IMR-90 (cell line): ENCODE measurements at places on chromosomes 16 and 17.

GRCh38 chr17:64055183-64056142 lies 35.0 kb upstream of the ICAM2 start:
- H3K4me3 ChIP-seq = no peak overlapping the region
- no peaks in the 10 kb centered on the region for H3K4me1 ChIP-seq
- H3K27ac ChIP-seq = no peak overlapping the region
- H3K27me3 ChIP-seq = no peaks in the 10 kb centered on the region
- peaks cover 35% of the 10 kb centered on the region for H3K36me3 ChIP-seq

- H3K27ac ChIP-seq = peak overlapping the region; percentile 62; the same call in 1 of the 2 replicates
- peaks cover 27% of the 10 kb centered on the region for H3K4me1 ChIP-seq
- no peak overlapping the region for H3K4me3 ChIP-seq
- no peaks in the 10 kb centered on the region for H3K36me3 ChIP-seq
These were observed 363.9 kb upstream of the CDH5 start for GRCh38 chr16:66002601-66003000.

GRCh38 chr17:73401911-73402310 lies 90.1 kb upstream of the CDC42EP4 start:
- no peaks in the 10 kb centered on the region for H3K4me1 ChIP-seq
- H3K36me3 ChIP-seq = no peaks in the 10 kb centered on the region
- peaks cover 2% of the 10 kb centered on the region; the same call in 1 of the 2 replicates for H3K27me3 ChIP-seq
- peak; percentile 7 for DNase-seq
- no peak overlapping the region for H3K27ac ChIP-seq

GRCh38 chr16:8070506-8070905 lies 519.8 kb downstream of the TMEM114 start:
- no peak overlapping the region for H3K4me3 ChIP-seq
- H3K36me3 ChIP-seq = no peaks in the 10 kb centered on the region
- no peak overlapping the region for H3K27ac ChIP-seq

- H3K4me3 ChIP-seq = no peak overlapping the region
- peaks cover 19% of the 10 kb centered on the region for H3K36me3 ChIP-seq
- no peaks in the 10 kb centered on the region for H3K27me3 ChIP-seq
- peaks cover 42% of the 10 kb centered on the region for H3K4me1 ChIP-seq
- peak overlapping the region; percentile 35; the same call in 1 of the 2 replicates for H3K27ac ChIP-seq
- DNase-seq = peak; percentile 88
These were observed 22.3 kb downstream of the MAP3K14 start for GRCh38 chr17:45294506-45294905.

DNA sequence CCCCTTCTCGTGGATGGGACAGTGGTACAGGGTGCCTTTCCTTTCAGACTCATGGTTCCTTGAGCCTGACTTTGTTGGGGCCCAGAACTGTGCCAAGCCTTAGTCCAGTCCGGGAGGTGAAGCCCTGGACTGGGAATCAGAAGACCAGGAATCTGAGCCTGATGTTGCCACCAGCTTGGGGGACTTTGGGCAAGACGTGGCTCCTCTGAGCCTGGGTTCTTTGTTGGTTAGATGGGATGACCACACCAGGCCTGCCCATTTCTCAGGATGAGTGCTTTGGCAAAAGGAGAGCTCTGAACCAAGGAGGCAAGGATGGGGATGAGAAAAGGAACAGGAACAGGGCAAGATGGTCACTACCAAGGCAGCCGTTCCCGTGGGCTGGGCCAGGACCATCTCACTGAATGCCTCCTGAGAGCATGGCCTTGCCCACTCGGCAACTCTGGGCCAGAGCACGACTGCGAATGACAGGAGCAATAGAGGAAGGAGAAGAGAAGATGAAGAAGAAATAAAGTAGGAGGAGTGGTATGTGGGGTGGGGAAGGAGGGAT lies 32.5 kb downstream of the PITPNM3 start:
- H3K4me3 ChIP-seq = no peak overlapping the region
- no peak for DNase-seq

DNA sequence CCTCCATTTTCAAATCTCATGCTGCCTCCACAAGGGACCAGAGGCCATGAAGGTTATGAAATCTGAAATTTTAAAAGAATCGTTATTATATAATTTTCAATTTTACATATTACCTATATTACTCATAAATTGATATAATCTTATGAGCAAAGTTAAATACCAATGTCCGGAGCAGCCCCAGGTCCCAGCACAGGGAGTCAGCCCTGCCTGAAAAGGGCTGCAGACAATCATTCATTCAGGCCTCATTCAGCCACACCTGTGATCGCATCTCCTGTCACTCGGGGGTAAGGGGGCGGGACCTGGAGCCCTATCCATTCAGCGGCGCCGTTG lies 172.5 kb downstream of the AHSP start:
- H3K4me3 ChIP-seq = peak overlapping the region; percentile 98
- H3K4me1 ChIP-seq = no peaks in the 10 kb centered on the region
- peaks cover 11% of the 10 kb centered on the region; the same call in 1 of the 2 replicates for H3K36me3 ChIP-seq
- H3K27me3 ChIP-seq = no peaks in the 10 kb centered on the region; the same call in 1 of the 2 replicates

GRCh38 chr16:17747081-17747756 lies 276.5 kb upstream of the XYLT1 start:
- H3K4me1 ChIP-seq = no peaks in the 10 kb centered on the region
- H3K27me3 ChIP-seq = no peaks in the 10 kb centered on the region

- H3K36me3 ChIP-seq = no peaks in the 10 kb centered on the region
- H3K27ac ChIP-seq = peak overlapping the region; percentile 67
- no peak overlapping the region for H3K4me3 ChIP-seq
- H3K27me3 ChIP-seq = no peaks in the 10 kb centered on the region
- DNase-seq = peak; percentile 38
These were observed 7.8 kb upstream of the EFTUD2 start for GRCh38 chr17:44906763-44907728.

DNA sequence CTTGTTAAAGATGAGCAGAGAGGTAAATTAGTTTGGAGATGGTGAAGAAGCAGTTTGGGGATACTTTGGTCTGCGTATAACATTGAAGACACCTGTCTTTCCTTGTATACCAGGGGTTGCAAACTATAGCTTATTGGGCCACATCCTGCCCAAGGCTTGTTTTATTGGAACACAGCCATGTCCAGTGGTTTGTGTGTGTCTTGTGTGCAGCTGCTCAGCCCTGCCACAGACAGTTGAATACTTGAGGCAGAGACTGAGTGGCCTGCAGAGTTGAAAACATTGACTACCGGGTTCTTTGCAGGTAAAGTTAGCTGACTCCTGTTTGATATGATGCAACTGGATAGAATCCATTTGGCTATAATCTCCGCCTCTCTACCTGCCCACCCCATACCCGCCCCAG lies 224.4 kb downstream of the PRKCA start:
- 0 out of 2 replicates have a peak, but pooled peaks cover 1% of the 10 kb centered on the region for H3K36me3 ChIP-seq
- DNase-seq = no peak
- H3K4me1 ChIP-seq = peaks cover 30% of the 10 kb centered on the region
- H3K27ac ChIP-seq = no peak overlapping the region
- H3K4me3 ChIP-seq = no peak overlapping the region

- H3K27me3 ChIP-seq = no peaks in the 10 kb centered on the region
- H3K36me3 ChIP-seq = no peaks in the 10 kb centered on the region
- no peak for DNase-seq
- no peaks in the 10 kb centered on the region; the same call in none of the 2 replicates for H3K4me1 ChIP-seq
- H3K4me3 ChIP-seq = no peak overlapping the region
These were observed 267.6 kb downstream of the STX8 start for GRCh38 chr17:9308069-9308468.
